ENCODE measurements at places on chromosomes 4 and X. TPM values are rescaled to one million over a fixed set of nuclear protein-coding genes. Genes with fewer than 3 reads are reported as not detected.

DNA sequence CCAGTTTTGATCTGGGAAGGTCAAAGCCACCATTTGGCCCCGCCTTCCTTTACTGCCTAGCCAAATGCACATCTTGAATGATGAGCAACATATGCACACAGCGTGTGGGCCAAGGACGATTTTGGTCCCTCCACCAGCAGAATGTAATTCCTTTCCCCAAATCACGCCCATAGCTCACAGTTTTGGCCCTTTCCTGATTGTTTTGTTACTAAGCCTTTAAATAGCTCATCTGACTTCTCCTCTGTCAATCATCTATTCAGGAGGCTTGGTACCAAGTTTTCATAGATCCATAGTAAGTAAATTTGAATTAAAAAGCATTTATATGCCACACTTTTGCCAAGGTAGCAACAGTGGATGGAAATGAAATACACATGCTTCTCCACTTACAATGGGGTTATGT, 123.3 kb downstream of the NFKB1 start:
- DNase-seq = no peak

DNA sequence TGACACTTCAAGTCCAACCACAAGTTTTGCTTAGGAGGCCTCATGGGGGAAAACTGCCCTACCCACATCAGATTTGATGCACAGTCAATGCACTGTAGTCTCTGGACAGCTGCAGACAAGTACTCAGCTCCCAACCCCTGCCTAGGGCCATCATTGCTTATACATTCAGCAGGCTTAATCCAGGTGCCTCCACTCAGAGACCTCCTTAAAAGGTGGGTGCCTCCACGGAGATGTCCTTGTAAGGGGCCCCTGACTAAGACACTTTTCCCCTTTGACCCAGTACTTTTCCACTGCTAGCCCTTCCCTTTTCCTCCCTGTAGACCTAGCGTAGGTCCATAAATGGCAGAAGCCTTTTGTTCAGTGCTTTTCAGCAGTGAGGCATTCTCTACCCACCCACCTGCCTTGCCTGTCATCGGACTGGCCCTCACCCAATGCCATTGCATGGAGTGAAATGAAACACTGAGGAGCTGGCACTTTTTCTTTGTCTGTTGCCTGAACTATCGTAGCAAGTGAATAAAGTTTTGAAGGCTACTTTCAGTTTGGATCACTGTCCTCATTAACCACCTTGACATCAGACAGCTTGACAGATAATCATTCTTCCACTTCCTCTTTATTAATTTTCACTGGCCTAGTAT, 23.8 kb upstream of the PLK4 start:
- no peak for DNase-seq

GRCh38 chrX:24364326-24364725, 3.9 kb downstream of the SUPT20HL1 start:
- no peak for DNase-seq

- no peak for DNase-seq
Measured at GRCh38 chr4:8618421-8618820, 25.9 kb downstream of the CPZ start.

DNA sequence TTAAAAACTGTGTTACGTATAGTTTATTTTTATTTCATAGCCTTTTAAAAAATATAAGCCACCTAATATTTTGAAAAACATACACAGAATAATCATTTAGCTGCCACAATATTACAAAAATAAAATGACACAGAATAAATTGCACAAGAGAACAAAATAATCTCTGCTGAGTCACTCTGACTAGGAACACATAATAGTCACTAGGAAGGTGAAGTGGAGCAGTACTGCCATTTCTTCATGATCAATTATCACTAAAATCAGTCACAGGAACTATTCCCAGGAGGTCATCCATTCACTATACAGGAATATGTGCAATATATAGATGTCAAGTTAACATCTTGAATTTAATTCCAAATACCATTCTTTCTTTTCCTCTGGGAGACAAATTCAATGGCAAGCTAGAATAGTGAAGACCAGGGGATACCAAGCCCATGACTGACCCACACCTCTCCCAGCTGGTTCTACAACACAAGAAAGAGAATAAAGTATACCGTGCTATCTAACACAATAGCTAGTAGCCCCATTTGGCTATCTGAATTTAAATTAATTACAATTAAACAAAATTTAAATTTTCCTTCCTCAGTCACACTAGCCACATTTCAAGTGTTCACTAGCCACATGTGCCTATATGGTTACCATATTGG, 5.9 kb downstream of the SMIM43 start:
- no peak for DNase-seq

GRCh38 chr4:11343536-11343935, 85.2 kb downstream of the HS3ST1 start:
- DNase-seq = no peak

The EDA gene
- total RNA-seq = 1.0 TPM

The MAGEC2 gene
- not detected for total RNA-seq

The CPZ gene
- total RNA-seq = 1.5 TPM

The MTMR8 gene
- 8.0 TPM for total RNA-seq

The IL21 gene
- not detected for total RNA-seq

The NEXMIF gene
- total RNA-seq = not detected

The SPINK2 gene
- not detected for total RNA-seq

The NLRP2B gene
- total RNA-seq = not detected

Measured in Peyer's patch (tissue), 4 donors.